Transverse colon (tissue), 4 donors: ENCODE measurements at places on chromosomes 2 and 18. TPM values are rescaled to one million over a fixed set of nuclear protein-coding genes. Genes with fewer than 3 reads are reported as not detected.

DNA sequence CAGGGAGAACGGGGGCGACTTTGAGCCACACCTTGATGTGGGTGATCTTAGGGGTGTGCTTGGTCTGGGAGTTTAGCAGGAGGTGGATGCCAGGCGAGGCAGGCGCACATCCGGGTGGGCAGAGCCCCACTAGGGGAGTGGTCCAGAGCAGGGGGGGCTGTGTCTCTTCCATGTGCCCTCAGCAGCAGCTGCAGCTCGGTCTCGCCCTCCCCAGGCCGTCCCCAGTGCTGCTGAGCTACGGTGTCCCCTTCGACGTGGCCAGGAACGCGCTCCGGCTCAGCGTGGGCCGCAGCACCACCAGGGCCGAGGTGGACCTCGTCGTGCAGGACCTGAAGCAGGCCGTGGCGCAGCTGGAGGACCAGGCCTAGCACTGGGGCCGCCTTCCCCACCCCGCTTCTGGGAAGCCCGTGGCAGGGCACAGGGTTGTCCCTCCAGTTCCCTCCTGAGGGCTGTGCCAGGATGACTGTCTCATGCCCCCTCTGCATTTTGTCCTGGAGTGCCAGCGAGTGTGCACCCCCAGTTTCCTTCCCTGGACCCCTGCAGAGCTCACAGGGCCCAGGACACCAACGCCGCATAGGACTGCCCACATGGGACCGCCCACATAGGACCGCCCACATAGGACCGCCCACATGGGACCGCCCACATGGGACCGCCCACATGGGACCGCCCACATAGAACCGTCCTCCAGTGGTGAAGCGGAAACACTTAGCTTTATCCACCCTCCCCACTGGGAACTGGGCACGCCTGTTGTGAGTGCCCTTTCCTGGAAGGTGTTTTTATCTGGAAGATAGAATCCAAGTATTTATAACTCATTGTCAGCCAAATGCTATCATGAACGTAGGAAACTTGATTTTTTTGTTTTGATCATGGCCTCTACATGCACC is 1.9 kb upstream of the ESPNL start:
- peak; percentile 83 for DNase-seq

Gene ITGA4
- total RNA-seq, result 30.8 TPM

DNA sequence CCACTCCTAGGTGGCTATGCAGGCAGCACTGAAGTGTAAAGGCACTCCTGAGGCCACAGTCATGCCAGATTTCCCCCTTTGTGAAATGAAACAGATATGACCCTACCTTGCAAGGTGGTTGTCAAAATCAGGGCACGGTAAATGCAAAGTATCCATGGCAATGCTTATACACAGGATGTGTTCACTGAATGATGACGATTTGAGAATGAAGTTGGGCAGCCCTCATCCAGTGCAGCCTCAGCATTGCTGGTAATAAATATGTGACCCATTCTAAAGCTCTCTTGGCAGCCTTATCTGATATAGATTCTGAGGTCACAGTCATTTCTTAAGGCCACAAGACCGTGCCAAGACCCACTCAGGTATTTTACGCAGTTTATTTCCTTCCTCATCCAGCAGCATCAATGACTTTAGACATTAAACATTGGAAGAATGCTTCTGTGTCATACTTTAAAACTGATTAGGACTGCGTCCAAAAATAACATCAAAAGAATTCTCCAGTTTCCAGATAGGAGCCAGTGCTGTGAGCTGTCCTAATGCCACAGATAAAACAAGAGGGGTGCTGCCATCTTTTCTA is 125.5 kb upstream of the SERTAD2 start:
- no peak for DNase-seq

GRCh38 chr2:111200333-111200881 is 79.7 kb downstream of the BCL2L11 start:
- DNase-seq, result no peak

GRCh38 chr2:159614534-159615366 is 1.6 kb downstream of the BAZ2B start:
- DNase-seq, result no peak

Gene EPG5
- 42.2 TPM for total RNA-seq

- no peak for DNase-seq
Measured at GRCh38 chr2:61193670-61194561, 31.9 kb downstream of the C2orf74 start.
